ENCODE measurements at places on chromosomes 3 and 15.

DNA sequence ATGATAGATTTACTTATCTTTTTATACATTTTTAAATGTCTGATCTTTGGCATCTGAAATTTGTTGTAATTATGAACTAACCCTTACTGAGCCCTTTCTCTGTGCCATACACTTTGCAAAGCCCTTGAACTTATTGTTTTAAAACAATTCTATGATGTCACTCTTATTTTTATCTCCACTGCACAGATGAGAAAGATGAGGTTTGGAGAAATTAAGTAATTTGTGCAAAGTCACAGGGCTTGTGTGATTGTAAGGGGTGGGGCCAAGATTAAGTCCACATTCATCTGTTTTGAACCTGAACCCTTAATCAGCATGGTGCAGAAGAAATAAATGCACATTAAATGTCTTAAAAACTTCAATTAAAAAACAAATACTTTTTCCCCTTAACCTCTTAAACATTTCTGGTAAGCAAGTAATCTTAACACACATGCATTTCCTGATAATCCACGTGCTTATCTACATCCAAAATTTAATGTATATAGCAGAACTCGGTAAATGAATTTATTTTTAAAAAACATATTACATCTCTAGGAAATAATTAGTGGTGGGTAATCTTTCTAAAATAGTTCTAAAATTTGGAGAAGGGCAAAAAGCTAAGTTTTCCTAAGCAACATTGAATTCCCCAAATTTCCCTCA lies 189.8 kb upstream of the TBC1D5 start:
- DNase-seq = no peak

- DNase-seq = no peak
Observed at GRCh38 chr15:67835297-67836133, 4.3 kb downstream of the RNU6-1 start.

GRCh38 chr3:46407970-46408369 lies 911 bp downstream of the CCRL2 start:
- DNase-seq = no peak

DNA sequence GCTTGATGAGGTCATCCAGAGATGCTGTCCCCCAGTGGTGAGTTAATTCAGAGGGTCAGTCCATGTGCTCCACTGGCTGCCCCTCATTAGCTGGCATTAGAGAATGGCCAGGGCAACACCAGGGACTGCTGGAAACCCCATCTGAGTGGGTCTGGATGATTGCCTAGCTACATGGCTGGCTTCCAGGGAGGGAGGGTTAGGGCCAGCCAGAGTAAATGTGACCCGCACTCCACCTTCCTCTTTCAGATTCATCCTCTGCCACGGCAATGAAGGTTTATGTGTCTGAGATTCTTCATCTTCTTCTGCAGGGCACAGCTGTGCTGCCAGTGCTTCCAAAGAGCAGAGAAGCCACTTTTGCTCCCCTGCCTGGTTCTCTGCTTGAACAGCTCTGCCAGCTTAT lies 391.9 kb downstream of the OCA2 start:
- DNase-seq = no peak

DNA sequence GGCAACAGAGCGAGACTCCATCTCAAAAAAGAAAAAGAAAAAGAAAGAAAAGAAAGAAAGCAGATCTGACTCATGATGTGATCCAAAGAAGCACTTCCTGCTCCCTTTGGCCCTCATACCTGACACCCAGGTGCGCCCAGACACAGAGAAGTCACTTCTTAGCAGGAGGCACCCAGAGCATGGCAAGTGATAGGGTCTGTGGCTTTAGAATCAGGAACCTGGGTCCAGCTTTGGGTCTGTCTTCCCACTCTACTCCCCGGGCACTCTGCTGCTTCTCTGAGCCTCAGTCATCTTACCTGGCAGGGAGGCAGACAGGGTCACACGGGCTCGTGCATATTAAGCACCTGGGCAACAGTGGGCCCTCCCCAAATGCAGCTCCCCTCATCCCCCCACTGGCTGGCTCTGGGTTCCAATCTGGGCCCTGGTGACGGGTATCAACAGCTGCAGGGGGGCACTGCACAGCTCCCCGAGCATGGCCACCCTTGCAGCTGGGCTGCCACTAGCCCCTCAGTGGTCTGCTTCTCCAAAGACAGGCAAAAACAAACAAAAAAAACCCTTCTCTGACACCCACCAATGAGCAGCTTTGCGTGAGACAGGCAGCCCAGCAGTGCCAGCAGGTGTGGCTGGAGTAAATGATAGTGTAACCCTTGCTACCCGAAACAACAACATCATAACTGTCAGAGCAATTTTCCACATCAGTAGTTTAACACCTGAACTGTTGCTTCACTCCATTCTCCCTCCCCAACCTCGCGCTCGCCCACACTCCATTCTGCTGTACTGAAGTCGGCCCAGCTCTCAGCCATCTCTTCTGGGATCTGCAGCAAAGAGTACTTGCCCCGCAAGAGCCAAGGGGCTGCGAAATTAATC lies 99.8 kb downstream of the MEGF11 start:
- DNase-seq = no peak

DNA sequence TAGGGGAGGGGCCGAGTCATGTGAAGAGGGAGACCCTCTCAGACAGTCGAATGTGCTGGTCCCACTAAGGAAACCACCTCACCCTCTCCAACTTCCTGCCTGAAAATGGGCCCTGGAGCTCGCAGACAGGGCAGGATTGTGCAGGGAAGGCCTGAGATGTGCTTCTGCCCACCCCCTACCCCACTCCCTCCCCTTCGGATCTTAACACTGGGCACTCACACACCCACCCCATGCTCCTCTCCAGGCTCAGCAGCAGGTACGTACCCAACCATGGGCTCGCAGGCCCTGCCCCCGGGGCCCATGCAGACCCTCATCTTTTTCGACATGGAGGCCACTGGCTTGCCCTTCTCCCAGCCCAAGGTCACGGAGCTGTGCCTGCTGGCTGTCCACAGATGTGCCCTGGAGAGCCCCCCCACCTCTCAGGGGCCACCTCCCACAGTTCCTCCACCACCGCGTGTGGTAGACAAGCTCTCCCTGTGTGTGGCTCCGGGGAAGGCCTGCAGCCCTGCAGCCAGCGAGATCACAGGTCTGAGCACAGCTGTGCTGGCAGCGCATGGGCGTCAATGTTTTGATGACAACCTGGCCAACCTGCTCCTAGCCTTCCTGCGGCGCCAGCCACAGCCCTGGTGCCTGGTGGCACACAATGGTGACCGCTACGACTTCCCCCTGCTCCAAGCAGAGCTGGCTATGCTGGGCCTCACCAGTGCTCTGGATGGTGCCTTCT lies 20.0 kb downstream of the ATRIP start:
- no peak for DNase-seq

DNA sequence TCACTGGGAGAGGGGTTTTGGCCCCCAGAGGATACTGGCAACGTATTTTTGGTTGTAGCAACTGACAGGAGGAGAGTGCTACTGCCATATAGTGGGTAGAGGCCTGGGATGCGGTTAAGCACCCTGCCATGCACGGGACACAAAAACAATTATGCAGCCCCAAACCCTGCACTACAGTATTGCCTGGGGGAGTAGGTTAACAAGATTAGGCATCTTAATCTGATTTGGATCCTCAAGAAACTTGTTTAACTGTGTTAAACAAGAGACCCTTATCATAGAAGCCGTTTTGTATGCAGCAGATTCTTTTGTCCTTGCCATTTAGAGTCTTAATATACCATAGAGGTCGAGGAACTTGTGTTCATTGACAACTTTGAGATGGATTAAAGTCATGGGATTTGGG lies 3.4 kb downstream of the PHLDB2 start:
- no peak for DNase-seq

- no peak for DNase-seq
Observed at GRCh38 chr3:124168271-124168670, 176.3 kb upstream of the ROPN1 start.

- DNase-seq = no peak
Observed at GRCh38 chr3:62229908-62230307, 143.4 kb downstream of the FEZF2 start.

DNA sequence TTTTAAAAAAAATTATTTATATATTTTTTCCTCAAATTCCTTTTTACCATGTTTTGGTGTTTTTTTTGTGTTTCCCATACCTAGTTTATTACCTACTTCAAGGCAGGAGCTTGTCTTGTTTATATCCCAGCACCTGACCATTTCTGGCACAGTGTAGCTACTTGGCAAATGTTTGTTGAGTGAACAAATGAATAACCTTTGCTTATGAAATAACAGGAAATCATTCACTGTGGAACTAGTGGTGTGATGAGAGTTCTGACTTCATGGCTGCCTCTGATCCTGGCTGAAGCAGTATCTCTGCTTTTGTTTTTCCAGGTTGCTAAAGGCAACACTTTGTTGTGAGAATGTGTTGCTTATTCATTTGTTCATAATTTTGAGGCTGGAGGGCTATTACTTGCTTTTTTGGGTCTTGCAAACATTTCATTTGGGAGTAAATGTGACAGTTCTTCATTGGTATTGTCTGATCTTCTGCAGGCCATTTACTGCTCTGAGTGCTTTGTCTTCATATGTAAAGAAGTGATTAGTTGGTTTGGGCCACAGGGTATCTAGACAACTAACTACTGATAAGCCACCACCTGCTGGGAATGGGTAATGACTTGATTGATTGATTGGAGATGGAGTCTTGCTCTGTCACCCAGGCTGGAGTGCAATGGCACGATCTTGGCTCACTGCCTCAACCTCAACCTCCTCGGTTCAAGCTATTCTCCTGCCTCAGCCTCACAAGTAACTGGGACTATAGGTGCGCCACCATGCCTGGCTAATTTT lies 5.7 kb downstream of the RAD54L2 start:
- no peak for DNase-seq

DNA sequence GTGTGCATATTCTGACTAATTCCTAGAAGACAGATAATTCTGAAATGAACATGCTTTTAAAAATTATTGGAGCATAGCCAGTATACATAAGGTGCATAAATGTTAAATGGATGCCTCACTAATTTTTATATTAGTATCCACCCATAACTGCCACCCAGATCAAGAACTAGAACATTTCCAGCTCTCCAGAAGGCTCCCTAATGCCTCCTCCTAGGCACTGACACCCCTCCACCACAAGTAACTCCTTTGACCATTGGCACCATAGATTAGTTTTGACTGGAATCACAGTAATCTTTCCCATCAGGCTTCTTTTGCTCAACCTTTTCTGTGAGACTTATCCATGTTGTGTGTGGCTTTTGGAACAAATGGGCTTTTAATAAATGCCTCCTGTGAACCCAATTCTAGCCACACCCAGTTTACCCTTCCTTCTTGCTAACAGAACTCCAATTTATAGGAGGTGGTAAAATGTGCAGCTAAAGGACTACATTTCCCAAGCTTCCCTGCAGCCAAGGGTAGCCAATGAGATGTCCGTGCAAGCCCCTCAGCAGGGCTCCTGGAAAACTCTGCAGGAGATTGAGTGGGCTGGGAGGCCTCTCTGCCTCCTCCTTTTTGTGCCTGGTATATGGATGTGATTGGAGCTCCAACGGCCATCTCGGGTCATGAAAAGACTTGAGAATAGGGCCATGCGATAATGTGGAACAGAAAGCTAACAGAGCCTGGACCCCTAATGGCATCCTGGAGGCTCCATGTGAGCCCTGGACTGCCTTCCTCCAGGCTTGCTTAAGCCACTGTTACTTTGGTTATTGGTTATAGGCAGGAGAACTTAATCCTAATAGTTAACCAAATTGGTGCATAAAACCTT lies 322.6 kb upstream of the TLE3 start:
- DNase-seq = no peak

DNA sequence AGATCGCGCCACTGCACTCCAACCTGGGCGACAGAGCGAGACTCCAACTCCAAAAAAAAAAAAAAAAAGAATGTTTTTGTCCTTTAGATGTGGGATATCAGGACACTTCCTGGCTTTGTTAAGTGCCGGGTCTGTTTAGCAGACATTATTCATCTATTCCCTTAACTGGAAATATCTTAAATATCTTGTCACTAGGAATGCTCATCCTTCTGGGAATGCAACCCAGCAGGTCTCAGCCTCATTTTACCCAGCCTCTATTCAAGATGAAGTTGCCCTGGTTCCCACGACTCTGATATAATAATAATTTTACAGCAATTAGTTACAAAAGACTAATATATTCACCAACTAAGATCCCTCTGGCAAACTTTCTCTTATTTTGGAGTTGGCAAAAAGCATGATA lies 260.9 kb upstream of the SLITRK3 start:
- no peak for DNase-seq

GRCh38 chr3:140501061-140501769 lies 176.6 kb upstream of the TRIM42 start:
- no peak for DNase-seq

- no peak for DNase-seq
Observed at GRCh38 chr3:101252307-101252706, 68.1 kb downstream of the IMPG2 start.

DNA sequence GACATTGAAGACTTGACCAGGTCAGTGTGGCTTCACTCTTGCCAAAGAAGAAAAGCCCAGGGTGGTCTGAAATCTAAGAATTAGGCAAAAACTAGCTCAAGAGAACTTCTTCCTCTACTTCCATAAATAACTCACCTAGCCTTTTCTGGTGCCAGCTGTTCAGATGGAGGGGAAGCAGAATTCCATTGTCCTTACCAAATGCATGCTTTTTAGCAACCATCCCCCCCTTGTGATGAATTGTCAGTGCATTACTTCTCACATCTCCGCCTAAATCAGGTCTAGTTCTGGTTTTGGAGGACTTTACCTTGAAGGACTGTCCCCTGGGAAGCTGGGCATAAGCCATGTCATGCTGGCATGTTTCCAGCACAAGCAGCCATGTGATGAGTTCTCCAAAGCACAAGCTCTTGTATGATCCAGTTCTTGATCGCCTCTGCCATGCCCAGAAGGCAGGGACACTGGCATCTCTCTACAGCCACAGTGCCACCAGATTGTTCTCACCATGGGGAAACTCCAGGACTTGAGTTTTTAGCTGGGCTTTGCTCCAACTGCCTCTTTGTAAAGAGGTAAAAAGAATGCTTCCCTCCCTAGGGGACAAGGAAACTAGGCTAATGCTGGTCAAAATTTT lies 96.4 kb upstream of the IL12A start:
- no peak for DNase-seq

GRCh38 chr3:151733613-151734012 lies at the start of gene AADACL2:
Gene AADACL2, plus strand, starts transcription at chr3:151733927. Its CDS starts 109 bp downstream, at chr3:151734036.
- DNase-seq = no peak

DNA sequence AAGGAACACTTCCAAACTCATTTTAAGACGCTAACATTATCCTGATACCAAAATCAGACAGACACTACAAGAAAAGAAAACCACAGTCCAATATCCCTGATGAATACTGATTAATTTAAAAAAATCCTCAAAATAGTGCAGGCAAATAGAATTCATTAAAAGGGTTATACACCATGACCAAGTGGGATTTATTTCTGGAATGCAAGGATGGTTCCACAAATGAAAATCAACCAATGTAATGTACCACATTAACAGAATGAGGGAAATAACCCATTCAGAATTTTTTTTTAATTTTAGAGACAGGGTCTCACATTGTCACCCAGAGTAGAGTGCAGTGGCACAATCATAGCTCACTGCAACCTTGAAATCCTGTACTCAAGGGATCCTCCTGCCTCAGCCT lies 17.3 kb upstream of the AP4E1 start:
- DNase-seq = no peak

DNA sequence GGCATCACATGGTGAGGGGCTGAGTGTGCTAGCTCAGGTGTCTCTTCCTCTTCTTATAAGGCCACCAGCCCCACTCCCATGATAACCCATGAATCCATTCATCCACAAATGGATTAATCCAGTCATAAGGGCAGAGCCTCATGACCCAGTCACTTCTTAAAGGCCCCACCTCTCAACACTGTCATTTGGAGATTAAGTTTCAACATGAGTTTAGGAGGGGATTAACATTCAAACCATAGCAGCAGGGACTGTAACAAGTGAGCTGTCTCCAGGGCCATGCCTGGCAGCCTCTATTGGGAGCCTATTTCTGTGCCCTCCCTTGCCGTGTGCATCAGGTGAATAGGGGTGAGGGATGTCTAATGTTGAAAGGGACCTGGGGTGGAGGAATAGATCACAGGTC lies 77.5 kb downstream of the CHRD start:
- DNase-seq = no peak

Data from activated T-cell treated with anti-CD3 and anti-CD28 coated beads, Interleukin-2, amount 50 U/mL, for 4 hours (primary cell).